BJ (cell line): ENCODE measurements at places on chromosomes 2 and 18.

DNA sequence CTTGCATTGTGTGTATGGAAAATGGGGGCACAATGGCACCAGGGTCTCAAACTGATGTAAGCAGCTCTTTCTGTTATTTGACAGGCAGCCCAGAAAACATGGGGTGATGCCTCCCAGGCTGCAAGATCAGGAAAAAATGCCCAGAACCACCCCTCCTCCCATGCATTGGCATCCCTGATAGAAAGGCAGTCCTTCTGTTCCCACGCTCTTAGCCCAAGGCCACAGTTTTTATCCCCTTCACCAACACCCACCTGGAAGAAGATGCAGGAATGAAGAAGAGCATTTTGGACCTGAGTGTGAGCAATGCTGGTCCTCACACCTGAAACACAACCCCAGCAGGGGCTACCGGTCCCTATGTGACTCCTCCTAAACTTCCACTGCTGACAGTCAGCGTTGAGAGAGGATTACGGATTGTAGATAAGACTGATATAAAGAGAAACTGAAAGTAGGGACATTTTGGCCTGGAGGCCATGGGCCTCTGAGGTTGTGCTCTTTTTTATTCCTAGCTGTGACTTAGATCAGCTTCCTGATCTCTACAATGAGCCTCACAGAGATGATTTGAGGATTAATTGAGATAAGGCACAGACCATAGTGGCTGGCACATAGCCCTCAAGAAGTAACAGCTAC lies 386.0 kb upstream of the ATP5MC3 start:
- DNase-seq, result no peak

GRCh38 chr18:32469190-32469651 lies 1.5 kb downstream of the GAREM1 start:
- no peak for DNase-seq

DNA sequence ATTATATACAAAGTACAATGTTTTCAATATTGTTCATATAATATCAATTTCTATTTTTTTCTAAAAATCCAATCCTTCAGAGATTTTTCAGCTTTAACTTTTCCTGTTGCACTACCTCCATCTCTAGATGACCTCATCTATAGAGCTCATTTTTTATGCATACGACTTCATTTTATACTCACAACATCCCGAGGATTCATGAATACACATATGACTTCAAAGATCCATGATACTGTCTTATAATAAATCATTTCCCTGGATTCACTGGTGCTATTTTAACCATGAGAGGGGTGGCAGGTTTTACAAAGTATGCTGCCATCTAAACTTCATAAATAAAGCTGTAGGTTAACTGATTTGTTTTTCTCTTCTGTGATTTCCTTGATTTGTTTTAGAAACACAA lies 694.6 kb downstream of the EPHA4 start:
- no peak for DNase-seq

GRCh38 chr18:8224576-8224975 lies 384.7 kb upstream of the RAB12 start:
- DNase-seq, result no peak

- no peak for DNase-seq
Measured at GRCh38 chr2:74703373-74703772, 49.3 kb downstream of the SEMA4F start.

- no peak for DNase-seq
Measured at GRCh38 chr2:2188344-2188920, 142.6 kb downstream of the MYT1L start.

- no peak for DNase-seq
Measured at GRCh38 chr2:63052411-63053080, 1.9 kb downstream of the OTX1 start.

GRCh38 chr2:199378948-199379650 lies 78.6 kb downstream of the SATB2 start:
- DNase-seq, result no peak

DNA sequence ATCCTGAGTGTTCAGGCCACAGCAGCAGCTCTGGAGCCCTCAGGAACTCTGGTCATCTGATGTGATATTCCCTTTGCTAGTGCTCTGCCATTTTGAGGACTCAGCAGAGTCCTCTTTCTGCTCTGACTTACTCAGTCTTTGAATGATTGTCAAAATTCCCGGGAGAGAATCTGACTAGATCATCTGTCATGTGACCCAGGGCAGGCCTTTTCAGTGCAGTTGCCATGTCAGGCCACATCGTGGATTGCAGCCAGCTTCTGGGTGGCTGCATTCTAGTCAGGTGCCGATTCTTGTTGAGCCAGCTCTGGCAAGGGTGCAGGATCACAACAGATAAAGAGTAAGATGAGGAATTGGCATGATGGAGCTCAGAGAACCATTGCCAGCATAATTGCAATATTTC lies 795.6 kb downstream of the CPS1 start:
- no peak for DNase-seq

DNA sequence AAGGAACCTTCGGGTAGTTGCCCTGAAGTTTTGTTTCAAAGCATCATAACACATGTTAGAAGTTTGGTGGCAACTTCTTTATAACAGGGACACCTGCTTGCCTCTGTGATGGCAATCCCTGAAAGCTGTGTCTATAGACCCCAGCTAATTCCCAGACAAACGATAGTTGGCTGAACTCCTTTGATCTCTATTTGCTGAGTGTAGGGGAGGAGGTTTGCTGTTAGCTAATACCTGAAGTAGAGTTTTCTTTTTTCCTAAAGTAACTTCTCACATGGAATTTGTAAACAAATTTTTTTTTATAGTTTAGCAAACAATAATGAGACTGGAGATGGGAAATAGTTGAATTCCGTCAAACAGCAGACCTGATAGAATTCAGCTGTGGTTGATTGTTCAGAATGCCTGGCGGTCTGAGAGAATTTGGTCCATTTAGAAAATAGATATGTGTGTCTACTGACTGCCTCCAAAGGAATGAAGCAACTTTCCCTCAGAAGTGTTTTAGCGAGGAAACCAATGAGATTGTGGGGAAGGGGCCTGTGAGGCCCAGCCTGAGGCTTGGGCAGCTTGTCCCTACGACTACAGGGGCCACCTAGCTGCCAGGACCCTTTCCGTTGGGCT lies 123.5 kb upstream of the EPAS1 start:
- DNase-seq, result no peak

GRCh38 chr2:23925702-23926289 lies 1.1 kb downstream of the ATAD2B start:
- no peak for DNase-seq

GRCh38 chr18:32975163-32975436 lies 202.3 kb upstream of the KLHL14 start:
- DNase-seq, result no peak

DNA sequence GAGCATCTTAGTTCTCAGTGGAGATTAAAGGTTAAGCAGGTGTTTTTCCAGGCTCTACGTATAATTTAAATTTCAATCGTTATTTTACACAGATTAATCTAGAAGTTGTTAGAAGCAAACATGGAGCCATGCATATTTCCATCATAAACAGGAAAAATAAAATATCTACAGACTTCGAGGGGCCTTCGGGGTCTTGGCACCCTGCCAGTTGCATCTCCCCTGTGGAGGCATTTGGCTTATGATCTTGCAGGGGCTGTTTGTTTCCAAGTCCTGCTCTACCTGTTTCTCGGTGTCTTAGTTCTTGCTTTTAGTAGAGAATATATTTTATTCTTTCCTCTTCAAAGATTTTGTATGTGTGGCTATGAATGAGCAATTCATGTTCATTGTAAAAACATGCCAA lies 67.2 kb upstream of the FAM136A start:
- DNase-seq, result no peak

DNA sequence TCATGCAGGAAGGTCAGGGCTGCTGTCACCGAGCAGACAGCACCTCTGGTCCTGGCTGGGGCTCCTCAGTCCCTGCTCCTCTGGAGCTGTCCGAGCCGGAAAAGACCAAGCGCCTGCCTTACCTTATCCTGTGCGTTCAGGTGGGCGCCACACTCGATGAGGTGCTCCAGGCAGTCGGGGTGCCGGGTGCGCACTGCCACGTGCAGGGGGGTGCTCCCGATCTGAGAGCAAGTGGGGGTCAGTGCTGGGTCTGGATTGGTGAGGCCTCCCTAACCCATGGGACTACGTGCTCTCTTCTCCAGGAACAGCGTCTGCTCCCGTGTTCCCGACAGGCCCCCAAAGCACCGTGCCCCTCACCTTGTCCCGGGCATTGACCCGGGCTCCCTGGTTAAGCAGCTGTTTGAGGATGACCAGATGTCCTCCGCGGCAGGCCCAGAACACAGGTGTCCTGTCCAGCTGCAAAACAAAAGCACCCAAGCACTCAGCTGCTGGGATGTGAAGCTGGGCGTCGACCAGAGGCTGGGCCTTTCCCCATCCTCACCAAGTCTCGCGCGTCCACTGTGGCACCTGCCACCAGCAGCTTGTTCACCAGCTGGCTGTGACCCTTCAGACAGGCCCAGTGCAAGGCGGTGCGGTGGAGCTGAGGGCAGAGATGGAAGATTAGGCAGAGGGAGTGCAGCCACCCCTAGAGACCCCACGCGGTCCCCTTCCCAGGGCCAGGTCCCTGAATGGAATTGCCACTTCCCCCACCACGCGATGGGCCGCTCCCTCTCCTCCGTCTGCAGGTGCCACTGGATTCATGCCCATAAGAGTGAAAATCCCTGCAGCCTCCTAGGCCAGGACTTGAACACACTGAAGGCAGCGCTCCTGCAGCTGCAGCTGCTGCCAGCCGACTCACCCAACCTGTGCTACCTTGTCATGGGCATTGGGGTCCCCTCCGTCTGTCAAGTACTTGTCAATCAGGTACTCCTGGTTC lies 3.7 kb downstream of the ANKRD23 start:
- DNase-seq, result no peak

DNA sequence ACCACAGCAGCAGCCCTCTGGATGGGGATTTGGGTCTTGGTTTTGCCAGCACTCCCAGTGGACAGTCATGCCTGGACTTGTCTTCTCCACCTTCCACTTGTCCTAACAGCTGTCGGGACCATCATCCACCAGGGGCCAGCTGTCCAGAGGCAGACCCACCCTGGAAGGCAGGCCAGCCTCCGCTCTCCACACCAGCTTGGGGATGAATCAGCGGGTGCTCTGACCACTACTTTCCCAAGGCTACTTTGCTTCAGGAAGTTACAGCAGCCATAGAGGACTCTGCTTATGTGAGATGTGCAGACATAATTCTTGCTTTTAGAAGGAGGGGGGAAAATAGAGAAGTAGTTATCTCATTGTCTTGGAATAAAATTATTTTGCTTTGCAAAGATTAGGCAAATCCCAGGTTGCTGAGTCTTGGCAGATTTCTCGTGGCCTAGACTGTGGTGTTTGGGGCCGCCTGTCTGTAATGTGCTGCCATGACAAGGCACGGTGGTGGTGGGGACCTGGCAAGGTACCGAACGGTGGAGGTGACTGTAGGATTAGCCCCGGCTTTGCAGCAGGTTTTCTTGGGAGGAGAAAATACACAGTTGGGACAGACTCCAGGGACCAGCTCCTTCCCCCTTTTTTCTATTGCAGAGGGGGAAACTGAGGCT lies 148.7 kb downstream of the AGAP1 start:
- DNase-seq, result no peak

DNA sequence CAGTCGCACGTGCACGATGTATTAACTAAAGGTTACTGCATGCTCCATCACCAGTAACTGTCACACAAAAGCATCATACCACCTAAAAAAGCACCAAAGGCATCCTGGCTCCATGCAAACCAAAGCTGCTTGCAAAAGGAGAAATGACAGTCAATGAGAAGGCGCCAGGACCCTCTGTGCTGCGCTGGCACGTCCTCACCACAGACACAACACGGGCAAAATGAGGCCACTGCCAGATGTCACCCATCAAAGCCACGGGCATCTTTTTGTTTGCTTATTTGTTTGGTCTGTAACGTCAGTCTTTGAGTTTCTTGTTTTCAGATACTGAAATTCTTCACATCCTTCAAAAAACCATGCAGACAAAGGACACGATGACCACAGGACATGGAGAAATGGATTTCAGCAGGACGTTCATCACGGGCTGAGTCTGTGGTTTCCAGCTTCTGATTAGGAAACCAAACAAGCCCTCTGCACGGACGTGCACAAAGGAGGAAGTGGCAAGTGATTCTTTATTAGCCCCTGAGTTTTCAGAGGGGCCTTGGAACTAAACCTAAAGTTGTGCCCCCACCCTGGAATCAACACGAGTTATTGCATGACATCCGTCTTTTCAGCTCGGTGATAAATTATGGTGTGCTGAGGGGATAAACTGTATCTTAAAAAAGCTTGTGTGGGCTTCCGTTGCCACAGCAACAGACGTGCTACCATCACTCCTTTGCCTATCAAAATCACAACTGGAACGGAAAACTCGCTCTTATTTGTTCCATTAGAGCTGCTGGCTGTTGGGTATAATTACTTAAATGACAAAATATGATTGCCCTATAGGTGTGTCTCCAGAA lies 181.8 kb downstream of the EIPR1 start:
- DNase-seq, result no peak

GRCh38 chr2:55120634-55121359 lies 70.5 kb upstream of the RTN4 start:
- no peak for DNase-seq

GRCh38 chr18:76453057-76453561 lies 41.9 kb downstream of the ZNF516 start:
- no peak for DNase-seq

DNA sequence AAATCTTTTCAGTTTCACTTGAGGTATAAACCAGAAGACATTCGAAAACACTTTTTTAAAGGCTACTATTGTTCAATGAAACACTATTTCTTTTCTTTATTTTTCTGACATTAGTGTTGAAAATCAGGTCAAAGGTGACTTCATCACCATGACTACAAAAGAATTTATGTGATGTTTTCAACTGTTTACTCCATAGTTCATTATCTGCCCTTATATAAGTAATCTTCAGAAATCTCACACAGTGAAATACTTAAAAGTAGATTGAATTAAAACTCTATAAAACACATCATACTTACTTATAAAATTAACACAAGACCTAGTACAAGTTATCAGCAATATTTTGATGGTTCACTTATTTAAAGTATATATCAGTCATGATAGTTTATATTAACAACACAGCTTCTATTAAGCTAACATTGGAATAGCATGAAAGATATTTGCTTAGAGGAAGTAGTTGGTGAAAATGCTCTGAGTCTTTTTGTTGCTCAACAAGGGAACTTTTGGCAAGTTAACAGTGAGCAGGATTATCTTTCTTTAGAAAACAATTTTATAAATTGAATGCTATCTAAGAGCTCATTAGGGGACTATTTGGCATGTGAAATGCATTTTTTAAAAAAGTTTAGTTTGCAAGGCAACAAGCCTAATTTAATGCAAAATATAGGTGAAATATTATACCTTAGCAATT lies 60.8 kb downstream of the MC4R start:
- DNase-seq, result no peak
